ENCODE measurements at places on chromosomes 3 and 15.

- DNase-seq = no peak
Measured at GRCh38 chr3:102017784-102018183, 168.5 kb downstream of the NFKBIZ start.

- DNase-seq = no peak
Measured at GRCh38 chr3:131505421-131505820, 2.6 kb upstream of the MRPL3 start.

DNA sequence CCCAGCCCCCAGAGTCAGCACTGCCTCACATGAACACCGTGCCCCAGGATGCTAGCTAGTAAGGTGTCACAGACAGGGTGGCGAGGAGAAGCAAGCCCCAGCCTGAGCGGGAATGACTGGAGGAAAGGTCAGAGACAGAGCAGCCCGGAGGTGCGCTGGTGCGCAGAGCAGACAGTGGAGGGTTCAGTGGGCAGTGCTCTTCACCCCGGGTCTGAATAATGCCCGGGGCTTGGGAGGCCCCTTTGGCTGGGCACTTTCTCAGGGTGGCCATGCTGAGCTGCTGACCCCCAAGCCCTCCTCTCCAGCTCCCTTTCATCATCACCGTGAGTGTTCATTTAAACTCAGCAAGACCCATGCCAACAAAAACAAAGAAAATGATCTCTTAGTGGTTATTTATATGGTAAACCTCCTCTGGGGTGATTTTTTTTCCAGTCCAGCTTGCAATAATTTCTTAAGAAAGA lies 110.8 kb downstream of the VGLL4 start:
- DNase-seq = no peak

- DNase-seq = no peak
Measured at GRCh38 chr3:37620071-37620635, 241.5 kb upstream of the CTDSPL start.

DNA sequence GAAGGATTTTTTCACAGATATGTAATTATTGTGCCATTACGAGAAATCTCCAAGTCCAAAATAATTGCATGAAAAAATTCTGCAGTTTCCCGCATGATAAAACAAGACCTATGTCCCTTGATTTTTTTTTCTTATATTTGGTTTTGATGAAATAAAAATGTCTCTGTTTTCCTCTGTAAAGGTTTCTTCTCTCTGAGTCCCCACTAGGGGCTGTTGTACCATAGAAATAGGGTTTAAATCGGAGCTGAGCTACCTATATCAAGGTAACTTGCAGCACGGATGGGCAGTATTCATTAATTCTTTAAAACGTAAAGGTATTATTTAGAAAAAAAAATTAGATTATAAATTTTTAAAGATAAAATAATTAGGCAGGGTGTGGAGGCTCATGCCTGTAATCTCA lies 66.6 kb upstream of the IGF1R start:
- no peak for DNase-seq

DNA sequence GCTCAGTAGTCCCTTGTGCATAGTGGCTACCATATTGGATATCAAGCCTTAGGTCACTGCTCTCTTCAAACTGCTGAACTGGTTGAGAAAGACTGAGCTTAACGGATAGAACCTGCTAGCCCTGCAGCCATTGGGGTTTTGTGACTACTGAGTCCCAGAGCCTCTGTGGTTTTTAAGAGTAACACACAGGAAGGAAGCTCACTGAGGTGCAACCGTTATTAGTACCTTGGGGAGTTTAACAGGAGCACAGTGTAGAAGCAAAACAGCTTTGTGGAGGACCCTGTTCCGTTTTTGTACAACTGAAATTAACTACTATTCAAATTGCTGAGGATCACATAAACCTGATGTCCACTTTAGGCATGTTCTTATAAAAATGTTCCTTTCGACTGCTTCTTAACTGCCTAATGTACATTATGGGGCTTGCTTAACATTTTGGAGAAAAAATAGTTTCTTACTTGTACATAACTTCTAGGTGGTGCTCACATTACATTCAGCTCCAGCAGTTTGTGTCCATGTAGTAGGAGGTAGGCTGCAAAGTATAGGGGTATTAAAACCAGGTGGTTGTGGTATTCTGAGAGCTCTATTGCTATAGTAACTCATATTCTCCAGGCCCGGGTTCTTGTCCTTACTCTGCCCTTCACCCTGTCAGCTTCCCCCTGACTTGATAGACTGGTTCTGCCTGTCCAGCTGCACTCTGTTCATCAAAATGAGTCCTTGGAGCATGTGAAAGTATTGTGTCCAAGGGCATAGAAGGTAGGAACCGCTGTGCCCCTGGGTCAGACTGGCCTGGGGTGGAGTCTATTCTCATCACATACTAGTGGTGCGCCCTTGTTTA lies 17.3 kb downstream of the PXK start:
- peak; percentile 59 for DNase-seq

DNA sequence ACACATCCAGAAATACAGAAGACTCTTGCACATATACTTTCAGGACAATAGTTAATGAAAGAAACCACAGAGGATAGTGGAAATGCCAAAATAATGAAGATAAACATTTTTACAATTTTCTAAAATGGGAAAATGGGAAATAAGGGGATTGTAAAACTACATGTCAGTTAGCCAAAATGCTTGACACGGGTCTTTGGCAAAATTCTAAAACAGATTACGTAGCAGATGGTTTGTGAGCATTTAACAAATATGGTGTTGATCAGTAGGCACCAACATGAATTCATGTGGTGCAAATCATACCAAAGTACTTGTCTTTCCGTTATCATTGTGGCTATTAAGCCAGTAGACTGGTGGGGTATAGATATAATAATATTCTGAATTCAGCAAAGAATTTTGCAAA lies 348.5 kb upstream of the ROBO1 start:
- DNase-seq = no peak

DNA sequence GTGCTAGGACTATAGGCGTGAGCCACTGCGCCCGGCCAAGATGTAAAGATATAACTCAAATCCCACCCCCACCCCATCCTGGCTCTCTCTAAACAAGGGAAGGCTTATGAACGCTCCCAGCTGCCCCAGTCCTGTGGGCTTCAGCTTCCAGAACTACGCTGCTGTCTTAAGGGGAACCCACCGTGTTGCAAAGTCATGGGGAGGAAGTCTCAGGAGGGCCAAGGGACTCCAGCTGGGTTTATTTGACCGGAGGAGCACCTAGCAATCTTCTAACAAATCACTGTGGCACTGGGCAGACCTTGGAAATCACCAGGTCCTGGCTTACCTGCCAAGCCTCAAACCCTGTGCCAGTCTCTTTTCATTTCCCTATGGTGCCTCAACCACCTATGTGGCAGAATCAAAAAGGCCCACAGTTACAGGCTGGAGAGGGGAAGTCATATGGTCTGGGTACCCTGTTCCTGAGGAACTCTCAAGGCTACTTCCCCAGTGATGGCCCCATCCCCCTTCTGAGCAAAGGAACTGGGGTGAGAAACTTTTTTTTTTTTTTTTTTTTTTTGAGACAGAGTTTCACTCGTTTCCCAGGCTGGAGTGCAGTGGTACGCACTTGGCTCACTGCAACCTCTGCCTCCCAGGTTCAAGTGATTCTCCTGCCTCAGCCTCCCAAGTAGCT lies 83.4 kb downstream of the RBPMS2 start:
- no peak for DNase-seq

DNA sequence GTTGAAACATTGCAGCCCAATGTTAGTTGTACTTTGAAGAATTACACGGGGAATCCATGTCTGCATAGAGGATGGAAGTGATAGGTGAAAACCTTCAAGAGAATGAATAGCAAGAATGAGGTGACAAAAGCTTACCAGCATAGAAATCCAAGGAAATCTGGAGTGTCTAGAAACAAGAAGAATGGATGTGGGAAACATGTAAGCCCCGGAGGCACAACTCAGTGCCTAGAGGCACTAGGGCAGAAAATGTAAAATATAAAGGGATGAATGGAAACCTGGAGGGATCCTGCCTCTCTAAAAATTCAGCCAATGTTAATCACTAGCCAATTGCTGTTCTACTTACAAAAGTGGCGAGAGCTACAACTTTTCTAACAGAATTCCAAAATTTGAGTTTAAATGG lies 619.0 kb downstream of the TBL1XR1 start:
- no peak for DNase-seq

GRCh38 chr3:26840272-26840870 lies 217.8 kb downstream of the LRRC3B start:
- DNase-seq = no peak

DNA sequence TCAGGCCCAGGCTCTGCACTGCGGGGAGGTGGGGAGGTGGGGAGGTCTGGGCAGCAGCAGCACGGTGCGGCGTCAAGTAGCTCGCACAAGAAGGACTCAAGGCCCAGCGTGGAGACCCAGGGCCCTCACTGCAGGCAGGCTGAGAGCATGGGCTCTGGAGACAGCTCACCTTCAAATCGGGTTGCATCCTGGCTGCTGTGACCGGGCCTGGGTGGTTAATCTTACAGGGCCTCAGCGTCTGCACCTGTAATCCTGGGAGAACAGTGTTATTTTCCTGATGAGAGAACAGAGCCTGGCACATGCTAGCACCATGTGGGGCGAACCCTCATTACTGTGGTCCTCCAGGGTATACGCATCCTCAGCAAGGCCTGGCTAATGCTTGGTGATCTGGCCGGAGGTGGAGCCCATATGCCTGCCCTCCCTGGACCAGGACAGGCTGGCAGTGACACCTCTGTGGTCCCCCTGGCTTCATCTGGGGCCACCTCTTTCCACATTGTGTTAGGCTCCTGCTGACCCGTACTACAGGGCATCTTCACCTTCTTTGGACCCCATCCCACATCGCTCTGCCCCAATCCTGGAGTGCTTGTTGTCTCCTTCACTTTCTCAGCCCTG lies 55.5 kb downstream of the RGMA start:
- no peak for DNase-seq

DNA sequence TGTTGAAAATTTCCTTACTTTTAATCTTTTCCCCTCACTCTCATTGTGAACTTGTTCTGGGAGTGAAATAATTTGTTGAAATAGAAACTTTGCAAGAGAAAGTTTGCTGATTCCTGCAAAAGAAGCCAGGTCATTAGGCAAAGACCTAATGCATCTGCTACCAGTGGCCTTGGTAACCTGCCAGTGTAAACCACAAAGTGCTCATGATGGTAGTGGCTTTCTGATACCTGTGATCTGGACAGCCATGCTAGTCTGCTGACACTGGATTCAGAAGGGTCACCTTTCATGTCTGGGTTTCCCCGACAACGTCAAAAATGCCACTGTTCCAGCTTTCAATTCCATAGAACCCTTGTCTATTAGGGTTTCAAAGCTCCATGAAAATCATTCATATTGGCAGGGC lies 123.7 kb upstream of the MCTP2 start:
- no peak for DNase-seq

- DNase-seq = no peak
Measured at GRCh38 chr15:39455471-39455991, 125.3 kb upstream of the THBS1 start.

DNA sequence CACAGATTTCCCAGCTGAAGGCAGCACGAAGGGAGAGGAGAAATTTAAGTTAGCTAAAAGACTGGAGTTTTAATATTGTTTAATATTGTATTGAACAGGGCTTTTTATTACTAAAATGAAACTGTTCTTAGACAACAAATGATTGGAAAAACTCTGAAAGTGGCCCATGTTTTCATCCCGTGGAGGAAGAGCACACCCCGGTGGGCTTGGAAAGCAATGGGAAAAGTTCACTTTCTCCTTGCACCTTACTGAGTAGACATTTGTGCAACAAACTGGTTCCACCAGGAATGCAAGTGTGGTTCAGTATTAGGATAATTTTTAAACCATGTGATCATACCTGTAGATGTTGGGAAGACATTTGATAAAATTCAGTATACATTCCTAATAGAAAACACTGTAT lies 8.2 kb upstream of the ESYT3 start:
- DNase-seq = no peak

- DNase-seq = no peak
Measured at GRCh38 chr15:30962079-30962478, 29.3 kb downstream of the MTMR10 start.
